Amniotic stem cell (primary cell): ENCODE measurements at places on chromosomes 6 and 20.
A peak's percentile ranks its signal among the peaks of the same experiment; 100 is the strongest.

GRCh38 chr6:79548304-79548703 is 11.1 kb upstream of the LCA5 start:
- no peak for DNase-seq

DNA sequence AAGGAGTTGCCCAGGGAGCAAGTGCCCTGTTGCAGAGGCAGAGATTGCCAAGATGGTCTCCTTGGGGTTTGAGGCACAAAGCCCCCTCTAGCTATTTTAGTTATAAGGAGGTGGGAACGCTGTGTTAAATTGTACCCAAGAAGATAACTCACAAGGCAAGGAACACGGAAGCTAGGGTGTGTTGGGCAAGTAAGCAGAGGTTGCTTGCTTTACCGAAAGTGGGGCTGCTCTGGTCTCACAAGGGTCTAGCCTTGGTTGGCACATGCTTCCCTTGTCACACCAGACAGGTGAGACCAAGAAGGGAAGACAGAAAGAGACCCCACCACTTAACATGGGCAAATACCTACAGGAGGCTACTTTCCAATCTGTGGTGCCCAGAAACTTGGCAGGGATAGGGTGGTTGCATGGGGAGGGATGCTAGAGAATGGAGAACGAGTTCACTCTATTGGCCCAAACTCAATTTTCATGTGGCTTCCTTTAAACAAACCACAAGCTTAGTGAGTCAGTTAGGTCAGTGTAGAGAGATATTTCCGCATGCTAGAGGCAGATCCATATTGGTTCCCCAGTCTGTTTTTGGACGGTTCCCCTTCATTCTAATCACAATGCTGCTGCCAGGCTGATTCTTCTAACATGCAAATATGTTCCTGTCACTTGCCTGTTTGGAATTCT is 42.4 kb downstream of the PLAGL1 start:
- no peak for DNase-seq

GRCh38 chr20:4112481-4113421 is 97.4 kb upstream of the RNF24 start:
- no peak for DNase-seq

GRCh38 chr6:36160147-36160760 is 29.9 kb downstream of the MAPK13 start:
- no peak for DNase-seq

- DNase-seq = no peak
Measured at GRCh38 chr6:21808551-21809242, 215.1 kb downstream of the SOX4 start.

GRCh38 chr6:141969201-141969600 is 163.5 kb upstream of the GJE1 start:
- DNase-seq = no peak

DNA sequence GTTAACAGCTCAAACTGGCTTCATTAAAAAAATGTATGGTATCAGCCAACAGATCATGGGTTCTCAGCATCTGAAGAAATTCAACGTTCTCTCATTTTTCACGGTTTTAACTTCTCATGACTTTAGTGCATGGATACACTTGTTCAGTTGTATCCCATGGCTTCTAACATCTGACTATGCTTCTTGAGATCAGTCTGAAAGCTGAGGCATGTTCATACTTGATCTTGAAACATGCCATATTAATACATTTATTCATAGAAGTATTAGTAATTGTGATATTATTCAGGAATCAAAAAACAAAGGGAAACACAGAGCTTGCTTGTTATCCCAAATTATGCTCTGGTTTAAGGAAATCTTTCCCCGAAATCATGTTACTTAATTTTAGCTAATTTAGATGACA is 649.4 kb downstream of the PRKN start:
- DNase-seq = no peak

- no peak for DNase-seq
Measured at GRCh38 chr6:53999088-53999755, 112.0 kb upstream of the MLIP start.

DNA sequence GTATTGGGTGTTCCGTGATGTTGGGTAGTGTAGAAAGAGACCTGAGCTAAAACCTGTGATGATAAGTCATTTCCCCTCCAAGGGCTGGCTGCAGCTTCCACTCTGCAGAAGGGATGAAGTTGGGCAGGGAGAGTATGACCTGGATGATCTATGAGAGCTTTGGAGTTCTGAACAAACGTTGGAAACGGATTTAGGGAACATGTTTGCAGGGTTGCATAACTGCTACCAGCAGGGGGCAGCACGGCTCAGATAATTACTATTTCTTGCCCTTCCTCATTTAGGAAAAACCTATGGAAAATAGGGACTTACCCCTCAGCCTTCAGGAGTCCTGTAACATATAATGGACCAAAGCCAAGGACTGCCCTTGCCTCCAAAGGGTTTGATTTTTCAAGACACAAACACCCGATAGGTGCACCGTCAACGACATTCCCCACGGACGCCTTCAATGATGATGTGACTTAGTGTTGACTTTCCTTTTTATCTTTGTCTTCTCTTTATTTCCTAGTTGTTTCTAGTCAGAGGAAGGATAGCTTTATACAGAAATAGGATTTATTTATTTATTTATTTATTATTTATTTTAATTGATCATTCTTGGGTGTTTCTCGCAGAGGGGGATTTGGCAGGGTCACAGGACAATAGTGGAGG is 164.9 kb upstream of the SASH1 start:
- peak; percentile 57 for DNase-seq

DNA sequence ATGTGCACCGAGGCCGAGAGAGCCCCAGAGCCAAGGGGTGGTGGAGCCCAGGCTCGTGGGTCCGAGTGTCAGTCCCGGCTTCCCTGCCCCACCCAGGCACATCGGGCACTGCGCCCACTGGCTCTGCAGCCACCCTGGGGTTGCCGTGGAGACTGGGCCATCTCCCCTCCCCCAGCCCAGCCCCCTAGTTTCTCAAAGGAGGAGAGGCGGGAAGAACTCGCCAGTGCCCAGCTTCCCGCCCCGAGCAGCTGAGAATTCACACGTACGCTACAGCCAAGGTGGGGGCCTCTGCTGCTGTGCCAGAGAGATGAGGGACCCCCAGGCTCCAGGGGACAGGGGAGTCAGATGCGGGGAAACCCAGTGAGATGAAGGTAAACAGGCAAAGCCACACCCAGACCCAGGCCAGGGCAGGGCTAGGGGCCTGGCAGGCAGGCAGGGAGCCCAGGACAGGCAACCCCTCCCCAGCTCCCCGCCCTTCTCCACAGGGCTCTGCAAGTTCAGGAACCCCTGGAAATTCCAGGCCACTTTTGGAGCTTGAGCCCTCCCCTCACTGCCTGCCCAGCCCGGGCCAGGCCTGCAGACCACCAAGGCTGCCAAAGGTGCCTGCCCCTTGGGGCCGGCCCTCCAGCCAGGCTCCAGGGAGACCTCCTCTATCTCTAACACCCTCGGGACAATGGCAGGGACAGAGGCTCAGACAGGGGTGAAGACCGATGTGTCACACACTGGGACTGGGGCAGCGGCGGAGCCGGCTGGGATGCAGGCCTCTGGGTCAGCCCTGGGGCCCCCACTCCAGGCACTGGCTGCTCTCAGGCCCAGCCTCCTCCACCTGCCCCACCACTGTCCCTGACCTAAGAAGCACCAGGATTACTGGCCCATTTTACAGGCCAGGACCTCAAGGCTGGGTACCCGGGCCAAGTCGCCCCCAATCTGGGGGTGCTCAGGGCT is 6.0 kb downstream of the LAMA5 start:
- no peak for DNase-seq

DNA sequence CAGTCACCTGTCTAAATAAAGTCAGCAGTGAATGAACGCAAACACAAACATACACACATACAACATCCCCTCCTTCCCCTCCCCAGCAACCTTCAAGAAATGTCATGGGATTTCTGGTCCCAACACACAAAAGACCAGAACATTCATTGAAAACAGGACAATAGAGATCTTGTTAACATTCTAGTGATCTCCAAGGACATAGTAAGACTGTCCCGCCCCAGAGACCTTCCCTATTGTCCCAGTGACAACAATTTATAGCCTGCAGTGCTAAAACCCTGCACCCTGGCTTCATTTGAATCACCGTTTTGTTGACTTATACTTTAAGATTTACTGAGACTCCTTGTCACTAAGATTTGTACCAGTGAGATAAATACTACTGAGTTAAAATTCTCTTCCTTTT is 143.9 kb upstream of the NOX3 start:
- no peak for DNase-seq

- DNase-seq = no peak
Measured at GRCh38 chr6:34339432-34339831, 53.0 kb downstream of the NUDT3 start.

DNA sequence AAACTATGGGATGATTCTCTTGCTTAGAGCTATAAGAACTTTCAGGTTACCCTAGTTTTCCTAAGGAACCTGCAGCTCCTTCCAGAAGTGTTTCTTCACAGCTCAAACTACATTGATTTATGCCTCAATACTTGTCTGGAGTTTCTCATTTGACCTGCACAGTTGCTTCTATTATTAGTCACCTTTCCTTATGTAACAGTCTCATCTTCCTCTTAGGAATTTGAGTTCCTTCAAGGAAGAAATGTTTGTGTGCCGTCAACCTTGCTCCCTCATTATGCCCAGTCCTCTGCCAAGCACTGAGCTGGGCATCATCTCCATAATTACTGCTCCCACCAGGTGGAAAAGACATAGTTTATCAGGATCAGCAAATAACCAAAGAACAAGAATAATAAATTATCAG is 466.4 kb downstream of the PKHD1 start:
- DNase-seq = no peak

- DNase-seq = no peak
Measured at GRCh38 chr6:15368186-15368585, 122.3 kb downstream of the JARID2 start.

DNA sequence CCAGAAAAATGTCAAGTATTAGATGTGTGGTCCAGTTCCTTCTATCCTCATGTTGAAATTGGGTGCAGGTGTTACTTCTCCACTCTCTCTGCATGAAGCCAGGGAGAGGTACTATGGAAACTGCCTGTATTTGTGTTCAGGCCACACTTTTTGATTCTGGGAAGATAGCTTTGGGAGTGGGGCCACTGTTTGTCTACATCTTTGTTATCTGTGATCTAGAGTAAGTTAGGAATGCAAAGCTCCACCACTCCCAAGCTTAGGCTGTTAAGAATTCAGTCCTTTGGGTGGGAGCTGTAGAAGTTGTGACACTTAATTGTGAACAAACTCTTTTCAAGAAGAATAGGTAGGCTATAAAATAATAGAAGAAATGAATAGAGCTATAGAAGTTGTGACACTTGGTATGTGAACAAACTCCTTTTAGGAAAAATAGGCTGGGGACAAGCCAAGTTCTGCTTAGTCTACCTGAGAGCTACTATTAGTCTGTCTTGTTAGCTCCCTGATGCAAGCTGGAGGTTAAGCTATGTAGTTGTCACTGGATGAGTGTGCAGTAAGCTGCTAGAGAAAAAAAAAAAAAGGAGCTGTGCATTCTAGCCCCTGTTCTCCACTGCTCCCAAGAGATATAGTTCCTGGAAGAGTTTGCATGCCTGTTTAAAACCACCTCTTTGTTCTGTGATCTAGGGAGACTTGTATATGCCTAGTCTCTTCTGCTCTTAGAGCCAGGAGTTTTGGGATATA is 7.1 kb upstream of the GFRAL start:
- no peak for DNase-seq

DNA sequence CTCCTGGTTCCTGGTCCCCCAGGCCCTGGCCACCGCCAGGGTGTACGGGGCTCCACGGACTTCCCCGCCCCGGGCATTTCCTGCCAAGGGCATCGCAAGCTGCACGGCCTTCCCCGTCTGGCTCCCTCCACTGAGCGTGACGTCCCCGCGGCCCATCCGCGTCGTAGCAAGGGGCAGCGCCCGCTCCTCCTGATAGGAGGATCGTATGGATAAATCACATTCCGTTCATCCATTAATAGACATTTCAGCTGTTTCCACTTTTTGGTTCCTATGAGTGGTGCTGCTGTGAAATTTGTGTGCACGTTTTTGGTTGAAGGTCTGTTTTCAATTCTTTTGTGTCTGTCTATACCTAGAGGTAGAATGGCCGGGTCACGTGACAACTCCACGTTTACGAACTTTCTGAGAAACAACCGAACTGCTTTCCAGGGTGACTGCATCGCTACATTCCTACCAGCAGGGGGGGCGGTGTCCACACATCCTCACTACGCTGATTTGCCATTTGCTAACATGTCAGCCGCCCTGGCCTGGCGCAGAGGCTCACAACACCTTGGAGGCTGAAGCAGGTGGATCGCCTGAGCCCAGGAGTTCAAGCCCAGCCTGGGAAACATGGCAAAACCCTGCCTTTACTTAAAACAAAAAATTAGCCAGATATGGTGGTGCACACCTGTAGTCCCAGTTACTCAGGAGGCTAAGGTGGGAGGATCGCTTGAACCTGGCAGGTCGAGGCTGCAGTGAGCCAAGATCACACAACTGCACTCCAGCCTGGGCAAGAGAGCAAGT is 37.7 kb downstream of the KCNQ2 start:
- no peak for DNase-seq

- no peak for DNase-seq
Measured at GRCh38 chr6:32288426-32288825, 64.6 kb upstream of the NOTCH4 start.

DNA sequence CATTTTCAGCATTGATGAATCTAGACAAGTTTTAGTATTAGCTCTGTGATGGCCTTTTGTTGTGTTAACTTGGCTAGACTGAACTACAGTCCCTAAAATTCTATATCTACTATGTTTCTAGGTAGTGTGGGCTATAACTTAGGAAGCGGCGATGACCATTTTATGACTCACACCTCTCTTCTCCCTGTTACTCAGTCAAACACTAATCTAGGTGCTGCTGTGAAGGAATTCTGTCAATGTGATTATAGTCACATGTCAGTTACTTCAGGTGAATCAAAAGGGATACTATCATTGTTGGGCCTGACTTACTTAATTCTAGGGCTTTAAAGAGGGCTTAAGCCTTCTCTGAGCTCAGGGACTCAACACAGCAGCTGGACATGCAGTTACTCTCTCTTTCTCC is 691.5 kb upstream of the MAP3K7 start:
- DNase-seq = no peak

DNA sequence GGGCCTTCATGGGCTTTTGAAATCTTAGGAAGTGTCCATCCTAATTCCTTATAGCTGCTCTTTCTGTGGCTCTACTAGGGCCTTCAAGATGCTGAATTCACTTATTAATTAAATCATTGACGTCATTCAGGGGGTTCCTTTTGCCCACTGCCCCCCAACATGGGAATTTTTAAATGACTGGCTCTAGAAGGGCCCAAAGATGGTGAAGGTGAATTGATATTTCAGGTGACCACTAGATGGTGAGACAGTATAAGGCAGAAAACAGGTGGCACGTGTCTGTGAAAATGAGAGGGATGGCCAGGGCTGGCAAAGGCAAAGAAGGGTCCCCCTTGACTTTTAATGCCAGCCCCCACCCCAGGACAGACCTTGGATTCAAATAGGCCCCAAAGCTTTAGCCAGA is 11.8 kb downstream of the GNAS start:
- DNase-seq = no peak

- no peak for DNase-seq
Measured at GRCh38 chr20:32674362-32674789, 635 bp upstream of the C20orf203 start.

- DNase-seq = peak; percentile 50
Measured at GRCh38 chr6:42292004-42292740, 74.5 kb upstream of the MRPS10 start.
